EL (cell line): ENCODE measurements at places on chromosomes 2 and 18.
A peak's percentile ranks its signal among the peaks of the same experiment; 100 is the strongest.

- DNase-seq: no peak
Observed at GRCh38 chr18:63725682-63726480, 23.1 kb downstream of the SERPINB11 start.

DNA sequence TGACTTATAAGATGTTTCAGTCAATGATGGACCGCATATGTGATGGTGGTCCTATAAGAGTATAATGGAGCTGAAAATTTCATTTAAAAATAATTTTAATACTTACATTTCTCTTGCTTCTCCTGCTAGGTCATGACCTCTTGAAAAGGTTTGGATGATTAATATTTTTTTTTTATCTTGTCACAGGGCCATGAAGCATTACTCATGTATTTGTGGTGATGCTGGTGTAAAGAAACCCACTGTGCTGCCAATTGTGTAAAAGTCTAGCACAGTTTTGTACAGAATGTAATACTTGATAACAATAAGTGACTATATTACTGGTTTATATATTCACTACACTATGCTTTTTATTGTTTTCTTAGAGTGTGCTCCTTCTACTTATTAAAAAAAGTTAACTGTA is 124.2 kb upstream of the CELF4 start:
- no peak for DNase-seq

DNA sequence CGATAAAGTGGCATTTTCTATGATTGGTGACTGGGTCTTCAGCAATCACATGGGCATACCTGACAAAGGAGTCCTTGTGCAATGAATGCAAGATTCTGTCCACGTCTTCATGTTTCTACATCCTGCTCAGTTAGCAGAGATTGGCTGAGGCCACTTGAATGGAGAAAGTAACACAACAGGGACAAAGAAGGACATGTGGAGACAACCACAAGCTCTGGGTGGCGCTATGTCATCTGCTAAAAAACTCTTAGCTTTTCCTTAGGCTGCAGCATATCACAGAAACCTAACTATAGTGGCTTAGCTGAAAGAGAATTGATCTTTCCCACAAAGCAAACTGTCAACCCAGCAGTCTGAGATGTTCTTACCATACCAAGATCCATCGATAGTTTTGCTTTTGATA is 1109.7 kb downstream of the SOCS6 start:
- DNase-seq: no peak

- no peak for DNase-seq
Observed at GRCh38 chr2:147810883-147811765, 33.7 kb upstream of the ACVR2A start.

- DNase-seq: no peak
Observed at GRCh38 chr18:50866765-50867164, 12.2 kb upstream of the ME2 start.

- DNase-seq: no peak
Observed at GRCh38 chr2:80266231-80266630, 38.3 kb downstream of the LRRTM1 start.

GRCh38 chr2:151171186-151171585 is 90.5 kb downstream of the RBM43 start:
- no peak for DNase-seq

DNA sequence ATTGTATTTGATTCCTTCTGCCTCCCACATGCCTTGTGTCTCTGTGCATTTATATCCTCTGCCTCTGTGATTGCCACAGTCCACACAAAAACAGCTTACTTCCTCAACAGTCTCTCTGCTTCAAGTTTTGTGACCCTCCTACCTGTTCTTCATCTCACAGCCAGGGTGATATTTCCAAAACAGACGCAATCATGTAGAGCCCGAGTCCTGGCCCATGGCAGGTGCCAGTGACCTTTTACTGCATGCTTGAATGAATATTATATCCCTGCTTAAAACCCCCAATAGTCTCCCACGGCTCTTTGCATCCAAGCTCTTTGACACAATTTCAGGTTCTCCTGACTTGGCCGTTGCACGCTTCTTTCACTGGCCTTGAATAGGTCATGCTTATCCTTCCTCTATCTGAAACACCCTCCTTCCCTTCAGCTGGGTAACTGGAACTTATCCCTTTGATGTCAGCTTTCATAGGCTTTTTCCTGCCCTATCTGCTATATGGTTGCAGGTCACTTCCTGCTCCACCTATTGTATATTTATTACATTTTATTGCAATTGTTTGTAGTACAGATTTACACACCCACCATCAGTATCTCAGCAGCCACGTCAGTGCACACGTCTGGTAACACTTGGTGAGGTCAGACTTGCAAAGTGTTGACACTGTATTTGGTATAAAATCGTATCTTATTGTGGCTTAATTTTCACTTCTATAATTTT is 29.7 kb upstream of the IL1B start:
- no peak for DNase-seq

GRCh38 chr2:191500884-191501560 is 176.9 kb upstream of the NABP1 start:
- DNase-seq: no peak

DNA sequence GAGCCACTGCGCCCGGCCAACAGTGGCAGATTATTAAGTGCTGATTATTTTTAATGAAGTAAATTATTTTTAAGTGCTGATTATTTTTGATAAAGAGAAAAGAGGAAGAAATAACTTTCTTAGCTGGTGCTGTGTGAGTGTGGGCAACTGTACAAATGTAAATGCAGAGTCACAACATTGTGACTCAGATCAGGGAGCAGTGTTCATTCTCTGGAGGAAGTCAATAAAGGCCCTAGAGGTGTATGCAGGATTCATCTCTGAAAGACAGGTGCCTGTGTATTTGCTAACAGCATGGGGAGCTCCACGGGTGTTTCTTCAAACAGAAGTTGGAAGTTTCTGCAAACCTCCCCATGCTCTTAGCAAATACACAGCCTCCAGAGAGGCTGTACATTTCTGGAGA is 6.2 kb downstream of the KRTCAP3 start:
- no peak for DNase-seq

DNA sequence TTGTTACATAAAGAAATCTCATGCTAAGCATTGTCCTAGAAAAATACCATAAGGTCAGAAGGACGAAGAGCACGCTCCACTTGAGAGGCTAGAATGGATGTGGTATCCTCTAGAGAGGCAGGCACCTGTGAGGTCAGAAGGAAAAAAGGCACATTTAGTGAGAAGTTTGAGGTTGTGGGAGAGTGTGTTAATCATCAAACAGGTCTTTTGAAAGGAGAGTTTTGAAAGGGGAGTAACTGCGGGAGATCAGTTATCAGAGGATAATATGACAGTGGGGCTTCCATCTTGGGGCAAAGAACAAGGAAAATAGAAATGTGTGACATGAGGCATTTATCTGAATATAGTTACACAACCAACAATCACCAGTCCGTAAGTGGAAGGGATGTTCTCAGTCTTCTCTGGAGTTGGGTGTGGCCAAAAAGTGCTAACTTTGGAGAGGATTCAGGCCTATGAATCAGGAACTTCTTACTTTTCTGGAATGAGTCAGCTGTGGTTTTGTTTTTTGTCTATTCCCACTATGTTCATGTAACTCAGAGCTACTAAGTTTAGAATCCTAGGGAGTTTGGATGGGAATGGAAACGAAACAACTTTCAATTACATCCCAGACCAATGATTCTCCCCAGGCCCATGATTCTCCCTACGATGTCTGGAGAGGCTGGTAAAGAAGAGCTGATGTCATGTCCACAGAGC is 451.4 kb upstream of the ST6GAL2 start:
- DNase-seq: peak; percentile 23

- no peak for DNase-seq
Observed at GRCh38 chr2:67304300-67304890, 92.7 kb upstream of the ETAA1 start.

- peak; percentile 55 for DNase-seq
Observed at GRCh38 chr18:59555995-59556659, 141.1 kb downstream of the CCBE1 start.

- no peak for DNase-seq
Observed at GRCh38 chr18:24408496-24408895, 10.9 kb upstream of the OSBPL1A start.

DNA sequence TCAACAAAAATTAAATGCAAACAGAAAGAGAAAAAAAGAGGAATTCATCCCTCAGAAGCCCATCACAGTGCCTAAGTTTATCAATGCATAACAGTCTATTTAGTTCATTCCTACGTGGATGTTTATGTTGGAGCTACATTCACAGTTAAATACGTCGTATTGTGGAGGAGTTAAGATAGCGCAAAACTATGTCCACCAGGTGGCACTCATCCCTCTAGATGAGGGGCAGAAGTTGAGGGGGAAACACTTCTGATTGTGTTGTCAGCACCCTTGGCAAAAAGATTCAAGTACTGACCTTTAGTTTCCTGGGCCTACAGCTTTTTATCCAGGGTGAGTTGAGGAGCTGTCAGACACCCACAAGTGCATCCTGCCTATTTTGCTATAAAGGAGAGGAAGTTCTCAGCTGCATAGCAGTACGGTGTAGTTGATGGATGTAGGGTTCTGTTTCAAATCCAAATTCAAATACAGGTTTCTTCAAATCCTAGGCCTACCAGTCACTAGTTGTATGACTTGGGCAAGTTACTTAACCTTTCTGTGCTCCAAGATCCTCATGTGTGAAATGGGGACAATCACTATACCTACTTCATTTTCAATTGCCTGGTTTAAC is 26.8 kb upstream of the MYO1B start:
- DNase-seq: peak; percentile 77

GRCh38 chr2:2689306-2689705 is 358.2 kb upstream of the MYT1L start:
- DNase-seq: no peak

- DNase-seq: no peak
Observed at GRCh38 chr2:128272601-128273468, 45.8 kb downstream of the HS6ST1 start.

- DNase-seq: no peak
Observed at GRCh38 chr2:240798327-240798905, 21.6 kb downstream of the KIF1A start.

DNA sequence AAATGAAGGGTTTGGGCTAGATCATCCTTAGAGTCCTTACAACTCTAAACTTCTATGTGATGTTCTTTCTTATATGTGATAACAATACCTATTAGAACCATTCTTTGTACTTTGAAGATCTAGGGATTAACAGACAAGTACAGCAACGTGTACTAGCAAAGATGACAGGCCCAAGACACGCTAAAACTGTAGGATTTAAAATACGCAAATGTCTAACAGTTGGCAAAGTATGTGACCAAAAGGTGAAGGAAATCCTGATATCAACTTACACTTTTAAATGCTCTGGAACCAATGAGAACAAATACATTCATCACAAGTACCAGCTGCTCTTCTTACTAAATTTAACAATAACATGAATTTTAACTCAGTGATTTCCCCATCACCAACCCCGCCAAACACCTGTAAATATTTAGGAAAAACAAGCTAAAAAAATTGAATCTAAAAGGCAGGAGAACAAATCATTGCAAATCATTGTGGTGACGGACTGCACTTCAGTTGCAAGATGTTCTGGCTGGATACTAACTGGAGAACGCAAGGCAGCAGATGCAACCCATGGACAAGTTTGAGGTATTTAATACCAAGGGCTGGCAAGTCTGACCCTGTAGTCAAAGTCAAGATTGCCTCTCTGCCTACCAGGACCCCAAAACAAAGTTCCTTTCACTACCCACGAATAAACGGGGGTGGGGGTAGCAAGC is 1.4 kb downstream of the ANKRD44 start:
- no peak for DNase-seq

- peak; percentile 64 for DNase-seq
Observed at GRCh38 chr2:33412920-33413319, 63.5 kb upstream of the RASGRP3 start.

DNA sequence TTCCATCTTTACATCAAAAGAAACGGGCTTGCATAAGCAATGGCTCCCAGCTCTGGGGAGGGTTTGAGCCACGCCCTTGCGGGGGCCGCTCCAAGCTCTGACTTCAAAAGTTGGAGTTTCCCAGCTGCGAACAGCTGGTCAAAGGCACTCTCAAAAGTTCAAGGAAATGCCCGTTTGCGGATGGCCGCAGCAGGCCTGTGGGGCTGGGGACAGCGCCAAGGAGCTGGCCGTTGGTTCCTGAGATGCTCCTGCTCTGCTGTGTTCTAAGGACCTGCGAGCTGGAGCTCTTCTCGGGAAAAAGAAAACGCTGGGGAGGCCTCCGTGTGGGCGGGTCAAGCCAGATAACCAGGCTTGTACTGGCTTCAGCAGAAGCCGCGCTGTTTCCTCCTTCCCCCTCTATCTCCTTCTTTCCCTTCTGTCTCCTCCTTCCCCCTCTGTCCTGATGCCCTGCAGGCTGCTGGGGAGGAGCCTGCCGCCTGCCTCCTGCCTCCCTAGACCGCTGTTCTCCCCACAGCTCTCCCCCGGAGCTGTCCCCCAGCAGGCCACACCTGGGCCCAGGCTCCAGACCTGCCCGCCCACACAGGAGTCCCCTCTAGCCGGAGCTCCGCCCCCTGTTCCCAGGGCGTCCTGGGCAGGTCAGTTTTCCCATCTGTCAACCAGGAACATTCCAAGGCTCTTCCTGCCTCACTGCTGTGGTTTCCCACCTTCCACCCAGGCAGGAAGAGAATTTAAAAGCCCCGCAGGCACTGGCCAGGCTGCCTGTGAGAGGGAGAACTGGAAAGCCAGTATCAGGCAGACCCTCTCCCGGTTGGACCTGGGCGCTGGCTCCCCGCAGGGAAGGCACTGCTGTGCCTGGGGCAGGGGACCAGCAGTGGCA is 14.1 kb downstream of the KLF11 start:
- peak; percentile 74 for DNase-seq

DNA sequence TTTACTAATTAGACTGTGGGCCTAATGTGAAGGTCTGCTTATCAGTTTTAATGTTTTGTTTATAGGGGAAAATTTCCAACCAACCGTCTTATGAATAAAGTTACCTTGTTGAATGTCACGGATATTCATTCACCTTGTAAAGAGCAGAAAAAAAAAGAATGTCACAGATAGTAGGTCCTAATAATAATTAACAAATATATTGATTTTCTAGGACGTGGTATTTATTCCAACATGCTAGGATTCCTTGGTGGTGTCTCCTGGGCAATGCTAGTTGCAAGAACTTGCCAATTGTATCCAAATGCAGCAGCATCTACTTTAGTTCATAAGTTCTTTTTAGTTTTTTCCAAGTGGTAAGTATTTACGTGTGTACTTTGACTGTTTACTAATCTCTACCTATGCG is 23.4 kb downstream of the PAPOLG start:
- DNase-seq: no peak

DNA sequence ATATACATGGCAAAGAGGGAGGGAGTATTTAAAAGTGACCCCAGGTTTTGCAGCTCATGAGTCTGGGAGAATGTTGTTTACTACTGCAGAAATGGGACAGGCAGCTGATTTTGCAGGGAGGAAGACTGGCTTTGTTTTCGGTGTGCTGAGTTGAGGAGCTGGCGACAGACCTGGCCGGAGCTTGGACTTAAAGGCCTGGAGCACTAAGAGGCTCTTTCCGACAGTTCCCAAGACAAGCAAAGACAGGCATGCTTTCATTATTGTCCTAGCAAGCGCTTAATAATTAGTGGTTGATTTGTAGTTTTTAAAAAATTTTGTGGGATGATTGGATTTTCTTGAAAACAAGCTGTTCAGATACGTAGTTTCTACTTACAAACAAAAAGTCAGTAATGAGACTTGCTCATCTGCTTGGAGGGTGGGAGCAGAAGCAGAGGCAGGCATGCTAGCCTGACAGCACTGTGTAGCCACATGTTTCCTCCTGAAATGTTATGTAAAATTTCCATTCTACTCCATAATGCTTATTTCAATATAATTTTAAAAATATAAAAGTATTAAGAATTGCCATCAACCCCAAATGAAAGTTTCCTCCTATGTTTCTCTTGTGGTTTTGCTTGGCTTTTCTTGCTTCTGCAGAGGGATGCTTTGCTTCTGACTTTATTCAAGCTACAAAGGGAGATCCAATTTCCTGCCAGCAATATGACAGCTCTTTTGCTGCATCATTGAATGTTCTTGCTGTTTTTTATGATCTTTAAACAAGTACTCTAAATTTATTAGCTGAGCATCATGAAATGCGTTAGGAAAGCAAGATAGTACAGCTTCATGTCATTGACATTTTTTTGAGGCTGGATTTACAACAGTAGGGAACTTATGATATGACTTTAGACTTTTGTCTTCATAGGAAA is 75.8 kb downstream of the PHLPP1 start:
- peak; percentile 30 for DNase-seq
